Progenitor cell of endocrine pancreas (in vitro differentiated cells): ENCODE measurements at places on chromosomes 6 and 20.

- no peak for DNase-seq
Measured at GRCh38 chr6:72650081-72650745, 28.3 kb downstream of the KCNQ5 start.

DNA sequence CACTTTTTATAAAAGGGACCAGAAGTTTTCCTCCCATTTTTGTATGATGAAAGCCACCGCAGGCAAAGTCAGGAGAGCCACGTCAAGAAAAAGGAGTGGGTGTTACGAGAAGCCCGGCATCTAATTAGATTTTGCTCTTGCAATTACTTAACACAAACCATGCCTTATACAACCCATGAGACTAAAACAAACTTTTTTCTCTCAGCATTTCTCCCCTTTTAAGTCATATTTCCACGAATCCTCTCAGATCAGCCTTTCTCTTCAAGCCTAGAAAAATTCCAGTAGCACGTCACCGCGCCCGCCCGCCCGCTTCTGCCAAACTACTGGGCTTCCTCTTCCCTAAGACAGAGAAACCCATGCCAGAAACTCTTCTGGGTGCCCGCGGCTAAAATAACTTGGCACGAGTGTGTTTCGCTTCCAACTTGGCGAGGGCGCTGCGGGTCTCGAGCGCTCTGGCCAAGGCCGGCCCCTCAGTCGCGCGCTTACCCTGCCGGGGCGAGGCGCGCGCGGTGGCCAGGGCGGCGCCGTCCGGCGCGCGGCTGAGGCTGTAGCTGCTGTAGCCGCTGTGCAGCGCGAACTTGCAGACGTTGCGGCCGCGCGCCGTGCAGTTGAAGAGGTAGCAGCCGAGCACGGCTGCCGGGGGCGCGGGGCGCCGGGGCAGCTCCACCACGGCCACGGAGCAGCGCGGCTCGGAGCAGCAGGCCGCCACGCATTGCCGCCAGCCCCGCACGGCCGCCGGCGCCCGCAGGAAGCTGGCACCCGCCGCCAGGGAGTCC, 1.0 kb downstream of the LRP11 start:
- DNase-seq: peak; percentile 40

GRCh38 chr6:126516411-126516810, 176.5 kb downstream of the CENPW start:
- no peak for DNase-seq

GRCh38 chr6:144311361-144311760, 26.2 kb downstream of the UTRN start:
- no peak for DNase-seq

DNA sequence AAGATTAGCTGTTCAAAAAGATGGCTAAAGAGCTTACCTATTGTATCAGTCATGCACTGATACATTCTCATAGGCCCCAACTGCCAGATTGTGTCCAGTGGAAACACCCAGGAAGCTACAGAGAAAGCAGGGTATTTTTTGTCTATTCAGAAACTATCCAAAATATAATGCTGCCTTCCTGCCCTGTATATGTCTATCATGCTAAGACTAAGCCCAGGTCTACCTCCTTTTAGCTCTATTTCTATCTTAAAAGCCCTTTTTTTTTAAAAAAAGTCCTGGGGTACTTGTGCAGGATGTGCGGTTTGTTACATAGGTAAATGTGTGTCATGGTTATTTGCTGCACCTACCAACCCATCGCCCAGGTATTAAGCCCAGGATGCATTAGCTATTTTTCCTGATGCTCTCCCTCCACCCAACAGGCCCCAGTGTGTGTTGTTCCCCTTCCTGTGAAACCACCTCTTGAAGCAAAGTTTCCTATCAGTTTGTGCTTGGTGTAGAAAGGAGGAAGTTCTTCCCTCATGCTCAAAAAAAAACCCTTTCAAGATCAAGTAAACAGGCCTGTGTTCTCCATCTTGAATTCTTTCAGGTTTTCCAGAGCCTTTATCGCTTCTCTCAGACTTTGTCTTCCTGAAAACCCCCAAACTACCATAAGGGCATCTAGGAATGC, 514 bp downstream of the DEFB129 start:
- DNase-seq: no peak

DNA sequence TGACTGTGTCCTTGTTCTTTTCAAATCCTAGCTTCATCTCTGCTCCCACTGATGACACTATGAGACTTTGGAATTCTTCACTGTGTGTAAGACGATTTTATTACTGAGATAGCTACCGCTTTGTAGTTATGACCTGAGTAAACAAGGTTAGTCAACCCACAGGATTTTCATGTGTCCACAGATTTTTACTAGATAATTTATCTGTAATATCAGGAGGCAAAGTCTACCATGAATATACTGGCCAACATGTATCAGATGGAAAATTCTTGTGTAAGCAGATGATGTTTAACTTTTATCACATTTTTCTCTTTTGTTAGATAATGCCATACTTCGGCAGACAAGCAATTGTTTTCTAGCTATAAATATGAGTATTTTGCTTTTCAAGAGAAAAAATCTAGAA, 119.8 kb downstream of the SGK1 start:
- no peak for DNase-seq

GRCh38 chr6:144295211-144295610, 10.1 kb downstream of the UTRN start:
- DNase-seq: no peak
